ENCODE measurements at places on chromosomes 1 and 21.

- DNase-seq: no peak
These were observed 7.2 kb downstream of the SZRD1 start for GRCh38 chr1:16374266-16374665.

DNA sequence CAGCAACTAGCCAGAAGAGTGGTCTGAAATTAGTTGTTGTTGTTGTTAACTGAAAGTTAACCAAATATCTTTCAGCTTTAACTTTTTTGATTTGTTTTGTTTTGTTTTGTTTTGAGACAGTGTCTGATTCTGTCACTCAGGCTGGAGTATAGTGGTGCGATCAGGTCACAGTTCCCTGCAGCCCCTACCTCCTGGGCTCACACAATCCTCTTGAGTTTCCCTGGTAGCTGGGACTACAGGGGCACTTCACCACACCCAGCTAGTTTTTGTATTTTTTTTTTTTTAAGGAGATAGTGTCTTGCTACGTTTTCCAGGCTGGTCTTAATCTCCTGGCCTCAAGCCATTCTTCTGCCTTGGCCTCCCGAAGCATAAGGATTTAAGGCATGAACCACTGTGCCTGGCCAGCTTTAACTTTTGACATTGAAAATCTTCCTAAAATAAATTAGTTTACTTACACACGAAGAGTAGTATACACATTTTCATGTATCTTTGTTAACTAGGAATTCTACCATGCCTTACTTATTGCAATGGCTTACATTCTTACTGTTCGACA is 45.0 kb downstream of the GNG12 start:
- no peak for DNase-seq

DNA sequence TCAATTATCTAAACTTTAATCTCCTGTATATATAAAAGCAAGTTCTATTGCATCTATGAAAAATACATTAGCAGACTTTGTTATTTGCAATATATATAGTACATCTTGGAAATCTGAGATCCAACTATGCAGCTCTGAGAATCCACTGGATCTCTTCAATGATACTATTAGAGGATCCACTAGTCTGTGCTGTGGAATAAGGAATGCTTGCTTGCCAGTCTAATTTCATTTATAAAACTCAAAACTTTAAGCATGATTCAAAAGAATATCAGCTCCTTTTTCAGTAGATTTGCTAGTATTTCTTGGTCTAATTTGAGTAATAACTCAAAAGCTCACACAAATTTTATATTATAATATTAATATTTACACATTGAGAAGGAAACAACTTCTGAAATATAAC is 115.1 kb downstream of the SPATA6 start:
- no peak for DNase-seq

DNA sequence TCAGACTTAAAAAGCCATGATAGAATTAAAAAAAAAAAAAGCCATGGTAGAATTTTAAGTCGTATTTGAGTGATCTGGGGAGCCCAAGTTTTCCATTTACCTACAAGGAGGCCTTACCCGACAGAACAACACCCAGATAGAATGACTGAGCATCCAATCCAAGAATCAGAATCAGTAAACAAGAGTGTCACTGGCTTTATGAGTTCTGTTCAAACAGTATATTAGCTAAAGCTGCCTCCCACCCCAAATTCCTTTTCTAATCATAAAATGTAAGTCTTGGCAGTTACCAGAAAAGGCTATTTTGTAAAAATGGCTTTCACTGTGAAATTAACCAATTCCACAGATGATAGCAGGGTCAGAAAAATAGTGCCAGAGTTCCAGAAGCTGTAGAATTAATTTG is 1.2 kb downstream of the GTF2B start:
- DNase-seq: no peak
